ENCODE measurements at places on chromosomes 1 and 21. TPM values are rescaled to one million over a fixed set of nuclear protein-coding genes. Genes with fewer than 3 reads are reported as not detected.

GRCh38 chr21:28936036-28936435 is 56.6 kb downstream of the LTN1 start:
- H3K27ac ChIP-seq: no peak overlapping the region
- no peak for DNase-seq
- H3K36me3 ChIP-seq: peaks cover 35% of the 10 kb centered on the region

CRP gene
- not detected for total RNA-seq

DNA sequence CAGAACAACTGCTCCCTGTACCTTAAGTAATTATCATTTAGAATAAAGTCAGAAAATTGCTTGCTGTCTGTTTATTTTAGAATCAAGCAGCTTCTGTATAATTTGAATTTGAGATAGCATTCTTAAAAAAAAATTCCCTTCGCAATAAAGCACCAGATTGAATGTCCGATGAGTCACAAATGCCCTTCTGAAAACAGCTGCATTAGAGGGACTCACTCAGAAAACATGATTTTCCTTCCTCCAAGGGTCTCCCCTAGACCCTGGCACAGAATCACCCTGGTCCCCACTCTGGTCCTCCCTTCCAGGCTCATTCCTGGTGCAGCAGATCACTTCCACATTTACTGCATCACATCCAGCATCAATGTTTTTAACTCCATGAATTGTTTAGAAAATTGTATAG is 471.1 kb upstream of the VAMP3 start:
- no peak for DNase-seq
- no peak overlapping the region for H3K4me3 ChIP-seq
- H3K27me3 ChIP-seq: peaks cover 4% of the 10 kb centered on the region
- no peak overlapping the region for H3K27ac ChIP-seq

- peak; percentile 28 for DNase-seq
- peak overlapping the region; percentile 27 for H3K4me3 ChIP-seq
- H3K4me1 ChIP-seq: peaks cover 44% of the 10 kb centered on the region
- peak overlapping the region; percentile 92 for H3K27ac ChIP-seq
Measured at GRCh38 chr21:14482165-14482564, 64.0 kb downstream of the SAMSN1 start.

GRCh38 chr1:78678324-78678723 is 28.7 kb downstream of the IFI44 start:
- no peak overlapping the region for H3K27ac ChIP-seq
- H3K4me3 ChIP-seq: no peak overlapping the region
- H3K27me3 ChIP-seq: peaks cover 3% of the 10 kb centered on the region
- no peaks in the 10 kb centered on the region for H3K36me3 ChIP-seq

DNA sequence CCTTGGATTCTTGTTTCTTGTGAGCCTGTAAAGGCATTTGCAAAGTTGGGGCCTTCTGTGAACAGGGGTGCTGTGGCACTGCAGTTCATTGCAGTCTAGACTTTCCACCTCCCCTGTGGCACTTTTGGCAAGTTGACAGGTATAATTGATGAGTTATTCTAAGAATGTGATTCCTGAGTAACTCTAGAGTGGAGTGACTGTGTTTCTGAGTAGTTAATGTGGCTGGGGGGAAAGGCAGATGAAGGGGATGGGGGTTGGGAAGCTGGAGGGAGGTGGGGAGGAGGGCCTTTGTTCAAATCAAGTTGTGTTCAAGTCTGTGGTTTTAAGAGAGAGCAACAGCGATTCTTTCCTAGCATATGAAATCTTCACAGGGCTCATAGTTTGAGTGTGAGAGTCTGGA is 32.9 kb downstream of the PBX1 start:
- H3K4me1 ChIP-seq: no peaks in the 10 kb centered on the region
- H3K27ac ChIP-seq: no peak overlapping the region
- no peaks in the 10 kb centered on the region for H3K27me3 ChIP-seq

GRCh38 chr1:94119796-94120569 is 965 bp downstream of the ABCA4 start:
- no peaks in the 10 kb centered on the region for H3K36me3 ChIP-seq
- no peak overlapping the region for H3K4me3 ChIP-seq
- H3K4me1 ChIP-seq: no peaks in the 10 kb centered on the region
